ENCODE measurements at places on chromosomes 1 and 21. TPM values are rescaled to one million over a fixed set of nuclear protein-coding genes. Genes with fewer than 3 reads are reported as not detected.

Gene ANKRD34A
- 0.94 TPM for total RNA-seq

Gene RNU1-2
- total RNA-seq = not detected

Gene LDLRAD1
- total RNA-seq = not detected

Gene HSF2BP
- 0.77 TPM for total RNA-seq

Gene NEGR1
- total RNA-seq = 1.6 TPM

- no peak for DNase-seq
These were observed 97.6 kb downstream of the PIK3R3 start for GRCh38 chr1:46034601-46035516.

DNA sequence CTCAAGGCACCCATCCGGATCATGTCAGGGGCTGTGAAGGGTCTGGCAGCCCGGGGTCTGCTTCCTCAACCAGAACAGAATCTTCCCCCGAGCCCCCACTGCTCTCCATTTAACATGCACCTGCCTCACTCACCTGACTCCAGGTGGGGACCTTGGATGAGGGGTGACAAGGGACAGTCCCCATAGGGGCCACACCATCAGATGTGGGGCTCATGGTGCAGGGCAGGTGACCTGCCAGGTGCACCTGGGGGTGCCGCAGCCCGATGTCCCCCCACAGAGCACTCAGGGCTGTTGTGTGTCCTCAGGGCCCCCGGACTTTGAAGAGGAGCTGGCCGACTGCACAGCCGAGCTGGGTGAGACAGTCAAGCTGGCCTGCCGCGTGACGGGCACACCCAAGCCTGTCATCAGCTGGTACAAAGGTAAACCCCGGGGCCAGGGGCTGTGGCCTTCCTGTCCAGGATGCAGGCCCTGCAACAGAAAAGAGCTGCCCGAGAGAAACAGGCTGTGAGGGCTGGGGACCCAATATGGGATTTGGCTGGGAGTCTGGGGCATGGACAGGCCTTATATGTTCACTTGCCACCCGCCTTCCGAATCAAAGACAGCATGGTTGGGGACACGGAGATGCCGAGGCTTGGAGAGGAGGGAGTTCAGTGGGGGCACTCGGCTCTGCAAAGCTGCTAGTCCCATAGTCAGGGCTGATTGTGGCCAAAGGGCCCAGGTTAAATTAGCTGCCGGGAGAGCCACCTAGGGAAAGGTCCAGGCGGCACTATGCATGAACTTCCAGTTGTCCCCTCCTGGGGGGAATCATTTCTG lies 64.6 kb downstream of the TRIM11 start:
- DNase-seq = no peak

DNA sequence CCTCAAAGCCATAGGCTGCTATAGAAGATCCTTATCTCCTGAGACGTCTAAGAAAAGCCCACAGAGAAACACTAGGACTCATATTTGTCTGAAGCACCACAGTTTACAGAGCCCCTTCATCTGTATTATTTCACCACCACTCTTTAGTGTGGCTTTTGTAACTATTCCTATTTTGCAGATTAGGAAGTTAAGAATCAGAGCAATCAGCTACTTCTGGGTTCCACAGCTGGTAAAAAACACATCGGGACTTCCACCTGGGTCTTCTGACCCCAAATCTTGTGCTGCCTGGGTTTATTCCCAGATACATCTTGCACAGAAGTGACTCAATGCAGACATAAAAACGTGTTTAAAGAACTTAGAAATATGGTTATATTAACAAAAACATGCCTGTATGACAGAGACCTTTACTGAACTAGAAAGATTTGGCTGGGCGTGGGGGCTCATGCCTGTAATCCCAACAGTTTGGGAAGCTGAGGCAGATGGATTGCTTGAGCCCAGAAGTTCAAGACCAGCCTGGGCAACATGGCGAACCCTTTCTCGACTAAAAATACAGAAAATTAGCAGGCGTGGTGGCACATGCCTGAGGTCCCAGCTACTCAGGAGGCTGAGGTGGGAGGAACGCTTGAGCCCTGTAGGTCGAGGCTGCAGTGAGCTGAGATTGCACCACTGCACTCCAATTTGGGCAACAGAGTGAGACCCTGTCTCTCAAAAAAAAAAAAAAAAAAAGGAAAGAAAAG lies 40.9 kb downstream of the ELK4 start:
- DNase-seq = no peak

- peak; percentile 89 for DNase-seq
These were observed 14.7 kb upstream of the RAP1A start for GRCh38 chr1:111604931-111605330.

DNA sequence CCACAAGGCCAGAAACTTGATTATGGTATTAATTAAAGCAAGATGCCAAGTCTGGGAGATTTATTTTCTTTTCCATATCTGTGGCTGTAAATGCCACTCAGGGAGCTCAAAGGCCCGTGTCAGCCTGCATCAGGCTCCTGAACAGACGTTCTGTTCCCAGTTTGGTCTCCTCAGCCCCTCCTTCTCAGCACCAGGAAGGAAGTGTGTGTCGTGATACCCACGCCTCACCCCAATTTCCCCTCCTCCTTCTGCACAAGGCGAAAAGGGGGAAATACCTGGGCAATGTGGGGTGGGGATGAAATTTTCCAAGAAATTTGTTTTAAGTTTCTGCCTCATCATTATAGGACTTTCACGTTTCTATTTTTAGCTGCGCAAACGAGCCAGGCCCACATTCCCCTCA lies 112.0 kb downstream of the SYF2 start:
- no peak for DNase-seq

GRCh38 chr1:187306710-187307415 lies 478.1 kb downstream of the PLA2G4A start:
- no peak for DNase-seq

DNA sequence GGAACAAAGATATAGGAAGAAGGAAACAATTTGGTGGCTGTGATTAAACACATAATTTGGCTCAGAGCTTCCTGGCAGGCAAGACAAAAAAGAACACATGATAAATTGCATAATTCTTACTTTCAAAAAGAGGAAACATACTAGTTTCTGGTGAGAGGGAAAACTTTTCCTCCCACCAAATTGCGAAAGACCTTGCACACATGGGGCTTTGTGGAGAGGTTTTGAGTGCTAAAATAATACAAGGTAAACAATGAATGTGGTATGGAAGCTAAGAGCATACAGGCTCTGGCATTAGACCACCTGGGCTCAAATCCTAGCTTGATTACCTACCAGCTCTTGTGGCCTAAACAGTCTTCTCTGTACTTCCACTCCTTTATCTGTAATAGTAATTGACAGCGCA lies 140.2 kb upstream of the HOOK1 start:
- no peak for DNase-seq

- peak; percentile 54 for DNase-seq
These were observed 419.9 kb upstream of the DAB1 start for GRCh38 chr1:57843760-57844159.

DNA sequence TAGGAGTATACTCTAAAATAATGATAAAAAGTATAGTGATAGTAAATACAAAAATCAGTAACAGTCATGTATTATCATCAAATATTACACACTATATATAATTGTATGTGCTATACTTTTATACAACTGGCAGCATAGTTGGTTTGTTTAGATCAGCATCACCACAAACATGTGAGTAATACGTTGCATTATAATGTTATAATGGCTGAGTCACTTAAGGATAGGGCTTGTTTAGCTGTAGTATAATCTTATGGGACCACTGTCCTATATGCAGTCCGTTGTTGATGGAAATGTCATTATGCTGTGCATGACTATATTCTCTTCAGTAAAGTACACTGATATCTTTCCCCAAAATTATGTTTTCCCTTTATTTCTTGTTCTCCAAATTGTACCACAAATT lies 92.8 kb downstream of the LYPLAL1 start:
- no peak for DNase-seq

DNA sequence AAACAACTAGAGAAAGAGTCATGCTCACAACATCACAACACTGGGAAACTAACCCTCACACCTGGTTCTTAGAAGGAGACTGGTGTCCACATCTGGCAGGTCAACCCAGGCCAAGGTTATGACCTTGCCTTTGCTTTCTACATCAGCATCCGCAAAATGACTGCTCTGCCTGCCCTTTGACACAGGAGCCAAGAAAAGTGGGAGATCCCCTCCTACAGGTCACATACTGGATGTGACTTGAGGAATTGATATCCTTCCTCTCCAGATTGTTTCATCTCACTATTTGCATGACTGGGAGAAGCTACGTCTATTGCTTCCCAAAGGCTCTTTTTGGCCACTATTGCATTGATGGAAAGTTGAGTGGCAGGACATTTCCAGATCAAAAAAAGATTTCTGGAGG lies 115.5 kb downstream of the MIS18A start:
- DNase-seq = no peak

GRCh38 chr1:37420456-37420855 lies 53.9 kb upstream of the ZC3H12A start:
- DNase-seq = no peak

DNA sequence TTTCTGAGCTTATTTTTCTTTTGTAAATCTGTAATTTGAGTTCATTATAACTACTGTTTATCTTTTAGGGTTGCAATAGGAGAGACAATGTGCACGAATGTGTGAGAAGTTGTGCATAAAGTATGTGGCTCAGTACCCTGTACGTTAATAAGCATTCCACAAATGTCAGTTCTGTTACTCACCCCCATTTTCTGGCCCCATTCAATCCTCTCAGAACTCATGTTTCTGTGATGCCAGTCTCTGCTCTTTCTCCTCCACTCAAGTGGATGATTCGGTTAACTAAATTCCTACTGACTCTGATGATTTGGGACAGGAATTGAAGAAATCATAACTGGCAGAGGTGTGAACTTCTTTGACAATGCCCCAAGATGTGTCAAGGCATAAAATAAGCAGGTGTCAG lies 10.2 kb upstream of the DMRTB1 start:
- DNase-seq = peak; percentile 56

DNA sequence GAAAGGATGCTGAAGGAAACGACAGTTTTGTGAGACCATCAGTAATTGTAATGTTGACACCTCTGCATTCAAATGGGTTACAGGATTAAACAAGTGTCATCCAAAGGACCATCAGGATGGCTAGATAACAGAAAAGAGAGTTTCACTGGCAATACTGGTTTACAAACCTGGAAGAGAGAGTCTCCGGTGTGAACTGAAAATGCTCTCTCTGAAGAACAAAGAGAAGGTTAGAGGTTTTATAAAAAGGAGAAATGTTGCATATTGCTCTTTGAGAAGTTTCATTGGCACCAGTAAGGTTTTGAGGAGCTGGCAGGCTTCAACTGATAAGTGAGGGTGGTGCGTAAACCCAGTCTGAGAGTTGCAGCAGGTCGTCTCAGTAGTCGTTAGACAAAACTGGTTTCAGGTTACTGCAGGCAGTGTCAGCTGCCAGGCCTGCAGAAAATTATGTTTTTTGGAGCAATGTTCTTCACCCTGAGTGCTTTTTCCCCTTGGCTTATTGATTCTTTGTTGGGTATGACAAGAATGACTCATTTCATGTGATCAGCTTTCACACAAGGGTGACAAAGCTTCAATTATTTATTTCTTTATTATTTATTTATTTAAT lies 42.2 kb downstream of the KCNK1 start:
- DNase-seq = no peak

GRCh38 chr1:117964290-117965038 lies 34.9 kb downstream of the WDR3 start:
- DNase-seq = no peak
